IMR-90 (cell line): ENCODE measurements at places on chromosomes 3 and 15. TPM values are rescaled to one million over a fixed set of nuclear protein-coding genes. Genes with fewer than 3 reads are reported as not detected.

The CCDC80 gene
- total RNA-seq = 387 and 406 TPM in 2 replicates

The SATB1 gene
- 5.3 and 7.5 TPM in 2 replicates for total RNA-seq

The FHIT gene
- not detected in 2 replicates for total RNA-seq

The TM4SF18 gene
- under 0.01 TPM in 1 of 2 replicates, not detected in the other for total RNA-seq

The FBXW12 gene
- total RNA-seq = not detected in 2 replicates

The KY gene
- total RNA-seq = under 0.01 TPM in 2 replicates

The CDHR4 gene
- total RNA-seq = not detected in 2 replicates

The P2RY13 gene
- not detected in 2 replicates for total RNA-seq

The IP6K2 gene
- 73.7 and 76.9 TPM in 2 replicates for total RNA-seq
